ENCODE measurements at places on chromosomes 5 and 9. TPM values are rescaled to one million over a fixed set of nuclear protein-coding genes. Genes with fewer than 3 reads are reported as not detected.

FABP6 gene
- not detected for total RNA-seq

SPATA31D4 gene
- not detected for total RNA-seq

CYSRT1 gene
- 0.40 TPM for total RNA-seq

PDLIM4 gene
- total RNA-seq = not detected

MUSK gene
- not detected for total RNA-seq

SLC6A7 gene
- not detected for total RNA-seq

TLX3 gene
- not detected for total RNA-seq

DAB2IP gene
- total RNA-seq = not detected

FBXL7 gene
- not detected for total RNA-seq

LRRTM2 gene
- total RNA-seq = not detected

SNCAIP gene
- total RNA-seq = not detected

PIP5K1B gene
- total RNA-seq = 0.84 TPM

LTC4S gene
- total RNA-seq = 3.9 TPM

RALGPS1 gene
- 2.7 TPM for total RNA-seq

ZMAT2 gene
- 56.1 TPM for total RNA-seq

PHF24 gene
- not detected for total RNA-seq

TEX48 gene
- total RNA-seq = not detected

ADGRV1 gene
- not detected for total RNA-seq

SLC34A3 gene
- total RNA-seq = not detected

NRG2 gene
- total RNA-seq = not detected

ZNF454 gene
- not detected for total RNA-seq

SCGB3A2 gene
- not detected for total RNA-seq

LOX gene
- not detected for total RNA-seq

C9orf50 gene
- total RNA-seq = not detected
